ENCODE measurements at places on chromosomes 16 and 17.

DNA sequence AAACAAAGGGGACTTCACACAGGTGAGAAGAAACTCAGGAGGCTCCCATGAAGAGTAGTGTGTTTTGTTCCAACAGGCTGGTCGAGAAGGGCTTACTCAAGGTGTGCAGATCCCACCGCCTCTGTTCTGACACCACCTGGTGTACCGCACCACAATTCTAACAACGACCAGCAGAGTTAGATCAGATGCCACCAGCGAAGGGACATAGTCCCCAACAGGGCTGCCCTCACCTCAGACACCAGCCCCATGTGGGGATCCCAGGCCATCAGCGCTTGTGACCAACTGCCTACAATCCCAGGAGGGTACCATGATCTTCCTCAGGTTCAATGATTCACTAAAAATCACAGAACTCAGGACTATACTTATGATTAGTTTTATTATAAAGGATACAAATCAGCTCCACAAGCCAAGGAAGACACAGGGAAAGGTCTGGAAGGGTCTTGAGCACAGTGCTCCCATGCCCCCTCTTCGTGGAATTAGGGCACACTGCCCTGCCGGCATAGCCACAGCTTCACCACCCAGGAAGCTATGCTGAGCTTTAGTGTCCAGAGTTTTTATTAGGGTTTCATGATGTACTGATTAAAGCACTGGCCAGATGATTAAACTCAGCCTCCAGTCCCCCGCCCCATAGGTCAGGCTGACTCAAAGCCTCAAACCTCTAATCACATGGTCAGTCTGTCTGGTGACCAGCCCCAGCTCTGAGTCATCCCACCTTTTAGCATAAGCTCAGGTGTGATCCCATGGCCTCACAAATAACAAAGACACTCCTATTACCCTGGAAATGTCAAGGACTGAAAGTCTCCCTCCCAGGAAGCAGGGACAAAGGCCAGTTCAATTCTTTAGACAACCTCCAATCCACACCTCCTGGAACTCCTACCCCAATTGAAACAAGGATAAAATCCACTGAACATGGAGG lies 26.0 kb downstream of the TRIM25 start:
- no peak for DNase-seq

DNA sequence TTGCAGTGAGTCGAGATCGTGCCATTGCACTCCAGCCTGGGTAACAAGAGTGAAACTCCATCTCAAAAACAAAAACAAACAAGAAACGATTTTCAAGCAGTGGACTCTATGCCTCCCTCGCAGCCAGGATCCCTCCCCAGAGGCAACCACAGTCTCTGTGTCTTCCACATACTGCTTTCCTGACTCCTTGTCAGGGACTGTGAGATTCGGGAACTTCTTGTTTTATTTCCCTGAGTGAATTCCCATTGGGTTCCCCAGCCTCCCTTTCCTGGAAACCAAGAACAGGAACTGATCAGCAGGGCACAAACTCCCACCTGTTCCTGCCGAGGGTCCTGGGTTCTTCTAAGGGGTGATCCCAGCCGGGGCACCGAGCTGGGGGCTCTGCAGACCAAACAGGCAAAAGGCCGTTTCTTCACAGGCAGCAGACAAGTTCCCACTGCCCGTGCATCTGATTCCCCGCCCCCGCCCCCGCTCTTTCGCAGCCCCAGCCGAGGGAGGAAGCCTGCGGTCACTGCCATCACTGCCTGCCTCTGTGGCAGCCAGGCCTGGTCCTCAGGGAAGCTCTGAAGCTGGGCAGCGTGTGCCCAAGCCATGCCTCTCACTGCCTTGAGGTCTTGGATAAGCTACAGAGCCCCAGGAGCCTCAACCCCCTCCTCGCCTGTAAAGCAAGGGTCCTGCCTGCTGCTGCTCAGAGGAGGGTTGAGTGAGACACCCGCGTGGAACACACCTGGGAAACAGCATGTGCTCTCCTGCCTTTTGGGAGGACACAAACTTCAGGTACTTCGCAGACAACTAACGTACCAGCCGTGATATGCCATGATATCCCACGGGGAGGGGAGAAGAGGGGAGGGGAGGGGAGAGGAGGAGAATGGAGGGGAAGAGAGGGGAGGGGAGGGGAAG lies 5.5 kb upstream of the PIEZO1 start:
- DNase-seq: no peak

DNA sequence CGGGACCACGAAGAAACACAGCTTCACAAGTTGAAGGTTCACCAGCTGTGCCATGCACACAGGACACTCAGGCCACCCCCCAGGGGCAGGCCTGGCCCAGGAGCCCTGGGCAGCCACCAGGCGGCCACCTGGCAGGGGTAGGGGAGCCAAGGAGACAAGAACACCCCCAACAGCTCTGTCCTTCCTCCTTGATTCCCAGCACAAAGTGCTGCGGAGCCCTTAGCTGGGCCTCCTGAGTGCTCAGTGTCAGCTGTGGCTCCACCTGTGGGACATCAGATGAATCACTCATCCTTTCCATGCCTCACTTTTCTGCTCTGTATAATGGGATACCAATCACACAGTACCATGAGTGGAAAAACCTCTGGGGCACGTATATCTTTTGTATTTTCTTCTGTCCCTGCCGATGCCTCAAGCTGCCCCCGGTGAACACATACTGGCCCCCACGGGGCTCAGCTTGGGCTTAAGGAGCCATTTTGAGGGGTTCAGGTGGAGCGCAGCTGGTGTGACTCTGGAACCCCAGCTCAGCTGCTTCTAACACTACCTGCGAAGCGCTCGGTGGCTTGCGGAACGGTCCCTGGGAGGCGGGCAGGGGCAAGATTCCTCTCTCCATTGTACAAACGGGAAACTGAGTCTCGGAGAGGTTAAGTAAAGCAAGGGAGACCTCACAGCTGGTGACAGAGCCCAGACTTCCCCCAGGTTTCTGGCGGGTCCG lies 12.0 kb downstream of the GALK1 start:
- DNase-seq: no peak

- no peak for DNase-seq
These were observed 10.8 kb upstream of the ASB16 start for GRCh38 chr17:44159519-44160210.

DNA sequence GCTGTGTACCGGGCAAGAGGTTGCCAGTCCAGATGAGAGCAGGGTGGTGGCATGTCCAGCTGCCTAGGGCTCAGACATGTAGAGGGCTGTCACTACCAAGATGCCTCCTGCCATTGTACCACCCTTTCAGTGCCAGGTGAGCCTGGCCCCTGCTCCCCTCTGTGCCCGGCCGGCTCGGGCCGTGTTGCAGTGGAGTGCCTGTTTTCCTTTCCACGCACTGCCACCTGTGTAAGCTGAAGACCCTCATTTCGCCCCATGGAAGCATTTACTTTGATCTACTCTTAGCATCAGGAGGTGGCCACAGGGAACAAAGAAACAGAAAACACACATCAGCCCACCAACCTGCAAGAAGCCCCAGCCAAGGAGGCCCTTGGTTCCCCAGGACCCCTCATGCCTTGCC lies 4.6 kb upstream of the RBFOX3 start:
- DNase-seq: no peak

GRCh38 chr16:51391798-51392511 lies 240.9 kb upstream of the SALL1 start:
- no peak for DNase-seq

DNA sequence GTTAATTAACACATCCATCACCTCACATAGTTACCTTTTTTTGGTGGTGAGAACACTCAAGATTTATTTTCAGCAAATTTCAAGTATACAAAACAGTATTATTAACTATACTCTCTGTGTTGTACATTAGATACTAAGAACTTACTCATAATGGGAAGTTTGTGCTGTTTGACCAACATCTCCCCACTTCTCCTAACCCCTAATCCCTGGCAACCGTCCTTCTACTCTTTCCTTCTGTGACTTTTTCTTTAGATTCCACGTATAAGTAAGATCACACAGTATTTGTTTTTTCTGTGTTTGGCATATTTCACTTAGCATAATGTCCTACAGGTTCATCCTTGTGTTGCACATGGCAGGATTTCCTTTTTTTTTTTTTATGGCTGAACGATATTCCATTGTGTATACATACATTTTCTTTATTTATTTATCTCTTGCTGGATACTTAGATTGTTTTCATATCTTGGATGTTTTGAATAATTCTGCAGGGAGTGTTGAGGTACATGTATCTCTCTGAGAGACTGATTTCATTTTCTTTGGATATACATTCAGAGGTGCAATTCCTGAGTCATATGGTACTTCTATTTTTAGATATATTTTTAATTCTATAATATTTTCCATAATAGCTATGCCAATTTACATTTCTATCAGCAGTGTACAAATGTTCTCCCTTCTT lies 19.0 kb downstream of the PPM1D start:
- DNase-seq: no peak

DNA sequence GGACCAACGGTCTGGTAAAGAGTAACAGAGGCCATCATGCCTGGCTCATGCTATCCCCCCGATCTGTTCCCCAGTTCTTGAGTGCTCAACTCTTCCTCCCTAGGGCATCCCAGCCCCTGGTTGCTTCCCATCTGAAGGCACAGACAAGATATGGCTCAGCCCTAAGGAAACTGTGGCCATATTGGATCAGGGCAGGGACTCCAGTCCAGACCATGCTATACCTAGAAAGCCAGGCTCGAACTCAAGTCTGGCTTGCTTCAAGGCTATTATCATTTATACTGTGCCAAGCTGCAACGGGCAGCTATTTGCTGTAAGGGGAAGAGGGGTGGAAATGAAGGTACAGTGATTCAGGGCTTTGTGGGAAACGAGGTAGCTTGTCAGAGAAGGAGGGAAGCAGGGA lies 2.8 kb downstream of the UBTF start:
- no peak for DNase-seq

- DNase-seq: no peak
These were observed 903.8 kb upstream of the RBFOX1 start for GRCh38 chr16:6428861-6429260.

DNA sequence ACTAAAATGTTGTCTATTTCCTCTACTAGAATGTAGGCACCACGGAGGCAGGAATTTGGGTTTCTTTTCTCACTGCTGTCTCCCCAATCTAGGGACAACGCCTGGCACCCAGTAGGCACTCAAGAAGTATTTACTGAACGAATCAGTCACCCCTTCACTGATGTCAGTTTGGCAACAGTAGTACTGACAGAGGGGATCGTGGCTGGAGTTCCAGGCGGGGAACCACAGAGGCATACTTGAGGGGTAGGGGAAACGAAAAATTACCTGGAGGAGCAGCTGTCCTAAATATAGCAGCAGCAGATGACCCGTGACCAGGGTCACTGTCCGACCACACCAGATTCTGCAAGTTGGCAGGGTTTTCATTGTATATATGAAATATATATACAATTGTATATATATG lies 33.3 kb downstream of the TRIM25 start:
- no peak for DNase-seq

GRCh38 chr16:85550953-85551924 lies 61.9 kb upstream of the GSE1 start:
- DNase-seq: no peak

GRCh38 chr17:65987988-65988387 lies 203.9 kb downstream of the CEP112 start:
- DNase-seq: peak; percentile 7

GRCh38 chr16:67283826-67284555 lies 4.7 kb downstream of the PLEKHG4 start:
- no peak for DNase-seq

- no peak for DNase-seq
These were observed 41.5 kb downstream of the KANSL1 start for GRCh38 chr17:46151762-46152161.

GRCh38 chr17:79912552-79913330 lies 73.5 kb upstream of the CBX4 start:
- DNase-seq: no peak

- no peak for DNase-seq
These were observed 1461.2 kb upstream of the CDH8 start for GRCh38 chr16:63497408-63497807.

DNA sequence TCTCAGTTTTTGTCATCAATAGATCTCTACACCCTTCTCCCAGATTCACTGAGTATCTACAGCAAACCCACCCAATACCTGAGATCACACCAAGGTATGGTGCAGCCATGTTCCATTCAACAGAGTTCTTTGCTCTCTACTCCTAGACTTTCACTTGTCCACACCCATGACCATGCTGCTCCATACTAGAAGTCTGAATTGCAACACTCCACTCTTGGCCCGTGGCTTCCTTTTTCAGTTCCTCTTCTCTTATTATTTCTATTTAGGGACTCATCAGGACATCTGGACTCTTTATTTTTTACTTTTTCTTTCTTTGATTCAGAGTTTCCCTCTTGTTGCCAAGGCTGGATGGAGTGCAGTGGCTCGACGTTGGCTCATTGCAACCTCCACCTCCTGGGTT lies 37.1 kb downstream of the YWHAE start:
- no peak for DNase-seq

GRCh38 chr17:76278952-76279741 lies 14.0 kb downstream of the UBALD2 start:
- DNase-seq: peak; percentile 49
